ENCODE measurements at places on chromosomes 5 and 9.

- no peak for DNase-seq
Measured at GRCh38 chr5:96248131-96248530, 184.9 kb downstream of the PCSK1 start.

DNA sequence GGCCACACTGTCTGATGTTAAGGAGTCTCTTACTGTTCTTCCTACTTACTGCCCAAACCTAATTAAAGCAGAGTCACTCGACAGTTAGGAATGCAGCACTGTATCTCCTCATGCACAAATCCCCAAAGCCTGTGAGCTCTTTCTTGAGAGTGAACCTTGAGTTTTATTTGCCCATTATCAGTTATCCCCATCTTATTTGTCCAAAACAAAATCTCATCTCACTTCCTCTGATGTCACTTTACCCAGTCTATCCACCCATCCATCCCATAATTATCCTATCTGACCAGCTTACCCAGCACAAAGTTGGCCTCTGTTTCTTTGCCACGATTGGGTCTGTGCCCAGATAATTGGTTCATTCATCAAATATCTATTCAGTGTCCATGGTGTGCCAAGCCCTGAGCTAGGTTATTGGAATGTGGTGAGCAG lies 250.8 kb downstream of the SLIT3 start:
- no peak for DNase-seq

DNA sequence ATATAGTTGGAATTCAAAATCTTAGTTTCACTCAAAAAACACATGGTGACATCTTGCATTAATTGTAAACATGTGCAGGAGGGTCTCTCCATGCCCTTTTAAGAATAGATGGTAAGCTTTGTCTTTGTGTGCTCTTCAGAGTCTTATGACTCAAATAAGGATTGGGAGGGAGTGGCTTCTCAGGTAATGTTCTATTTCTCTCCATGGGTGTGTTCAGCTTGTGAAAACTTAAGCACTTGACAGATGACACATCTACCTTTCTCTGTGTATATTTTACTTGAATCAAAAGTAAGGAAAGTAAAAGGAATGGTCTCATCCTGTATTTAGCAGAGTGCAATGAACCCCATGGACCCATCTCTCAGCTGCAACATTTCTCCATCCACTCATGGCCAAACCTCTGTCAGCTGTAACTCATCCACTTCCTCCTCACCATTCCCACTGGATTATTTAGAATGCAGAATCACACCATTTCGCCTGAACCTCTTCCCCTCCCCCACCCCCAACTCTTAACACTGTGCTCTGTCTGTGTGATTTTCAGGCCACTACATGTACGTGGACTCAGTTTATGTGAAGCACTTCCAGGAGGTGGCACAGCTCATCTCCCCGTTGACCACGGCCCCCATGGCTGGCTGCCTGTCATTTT lies 82.1 kb downstream of the MAMDC2 start:
- DNase-seq: no peak

GRCh38 chr5:17255471-17256021 lies 38.1 kb downstream of the BASP1 start:
- DNase-seq: peak; percentile 77

- no peak for DNase-seq
Measured at GRCh38 chr5:91135475-91136248, 247.5 kb downstream of the ARRDC3 start.

DNA sequence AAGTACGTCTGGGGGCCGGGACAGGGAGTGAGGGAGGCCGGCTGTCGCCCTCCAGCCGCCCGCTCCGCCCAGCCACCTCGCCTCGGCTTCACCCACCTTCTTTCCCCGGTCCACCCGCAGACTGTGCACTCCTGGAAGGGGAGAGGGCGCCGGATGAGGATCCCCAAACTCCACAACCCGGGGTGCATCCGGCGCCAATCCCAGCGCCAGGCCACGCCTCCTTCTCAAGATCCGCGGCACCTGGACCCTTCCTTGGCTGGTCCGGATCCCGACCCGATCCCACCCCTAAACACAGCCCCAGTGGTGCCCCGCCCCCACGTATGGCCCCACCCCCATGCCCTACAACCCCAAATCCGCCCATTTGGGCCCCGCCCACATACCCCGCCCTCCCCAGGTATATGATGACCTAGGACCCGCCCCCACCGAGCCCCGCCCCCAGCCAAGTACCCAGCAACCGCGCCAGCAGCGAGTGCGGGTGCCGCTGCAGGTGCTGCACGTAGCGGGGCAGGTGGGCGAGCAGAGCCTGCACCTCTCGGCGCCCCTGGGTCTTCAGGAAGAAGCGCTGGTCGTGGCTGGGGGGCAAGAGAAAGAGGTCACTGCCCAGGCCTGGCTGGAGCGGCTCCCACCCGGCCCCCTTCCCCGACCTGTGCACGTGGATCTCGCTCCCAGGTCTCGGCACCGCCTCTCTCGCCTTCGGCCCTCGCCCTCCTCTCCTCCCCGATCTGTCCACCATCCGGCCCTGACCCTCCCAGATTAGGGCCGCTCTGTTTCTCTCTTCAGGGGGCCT lies 3.2 kb downstream of the PIP5KL1 start:
- peak; percentile 76 for DNase-seq

- no peak for DNase-seq
Measured at GRCh38 chr5:158284242-158284641, 425.3 kb upstream of the CLINT1 start.

DNA sequence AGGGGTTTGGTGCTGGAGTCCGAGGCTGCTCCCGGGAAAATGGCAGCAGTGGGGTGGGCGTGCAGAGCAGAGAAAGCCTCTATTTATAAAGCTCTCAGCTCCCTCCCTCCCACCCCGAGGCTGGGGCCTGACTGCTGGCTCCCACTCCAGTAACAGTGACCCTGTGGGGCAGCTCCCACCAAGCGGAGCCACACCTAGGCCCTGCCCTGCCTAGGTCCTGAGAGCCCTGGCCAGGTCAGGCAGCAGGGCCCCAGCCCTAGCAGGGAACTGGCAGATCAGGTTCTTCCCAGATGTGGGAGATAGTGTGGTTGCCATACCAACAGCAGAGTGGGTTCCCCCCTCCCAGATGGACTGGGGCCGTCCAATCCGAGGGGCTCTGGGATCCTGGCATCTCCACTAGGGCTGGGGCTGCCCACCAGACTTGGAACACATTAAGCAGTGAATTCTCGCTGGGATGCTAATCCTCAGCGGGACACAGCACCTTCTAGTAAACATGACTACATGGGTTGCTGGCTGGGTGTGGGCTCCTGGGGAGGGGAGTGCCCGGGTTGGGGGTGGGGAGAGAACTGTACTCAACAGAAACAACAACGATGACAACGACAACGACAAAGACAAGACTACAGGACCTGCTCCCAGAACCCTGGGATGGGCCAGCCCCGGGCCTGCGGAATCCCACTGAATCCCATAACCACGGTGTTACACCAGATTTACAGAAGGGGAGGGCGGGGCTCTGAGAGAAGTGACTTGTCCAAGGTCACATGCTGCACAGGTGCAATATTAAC lies 1.5 kb downstream of the SH3GLB2 start:
- DNase-seq: peak; percentile 30

- no peak for DNase-seq
Measured at GRCh38 chr5:42520203-42520602, 97.0 kb downstream of the GHR start.

DNA sequence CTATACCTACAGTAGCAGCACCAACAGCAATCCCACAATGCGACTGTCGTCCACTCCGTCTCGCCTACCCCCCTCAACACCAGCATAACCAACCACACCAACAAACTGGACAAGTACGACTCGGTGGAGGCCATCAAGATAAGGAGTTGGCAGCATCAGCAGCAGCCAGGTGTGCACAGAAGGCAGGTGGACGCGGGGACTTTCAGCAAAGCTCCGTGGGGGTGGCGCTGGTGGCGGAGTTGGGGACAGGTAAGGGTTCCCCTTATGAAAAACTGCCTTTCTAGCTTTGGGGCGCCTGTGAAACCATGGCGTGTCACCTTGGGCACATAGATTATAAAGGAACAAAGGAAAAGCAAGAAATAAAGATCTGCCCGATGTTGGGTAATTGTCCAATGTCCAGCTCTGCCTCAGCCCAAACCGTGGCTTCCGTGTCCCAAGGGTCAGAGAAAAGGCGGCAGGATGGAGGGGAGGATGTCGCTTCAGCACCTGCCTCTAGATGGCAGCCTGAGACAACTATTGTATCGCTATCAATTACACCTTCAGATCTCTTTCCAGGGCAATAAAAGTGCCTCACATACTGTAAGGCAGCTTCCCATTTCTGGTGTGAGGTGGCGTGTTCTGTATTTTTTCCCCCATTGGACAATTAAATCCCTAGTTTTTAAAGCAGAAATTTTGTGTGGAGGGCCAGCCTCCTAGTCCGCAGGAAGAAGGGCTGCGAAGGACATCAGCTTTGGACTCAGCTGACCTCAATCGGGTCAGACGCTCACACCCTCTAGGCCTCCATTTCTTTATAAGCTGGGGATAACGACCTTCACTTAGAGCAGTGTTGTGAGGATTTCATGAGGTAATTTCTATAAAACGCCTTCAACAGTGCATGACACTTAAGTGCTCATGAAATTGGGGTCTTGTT lies 58.8 kb downstream of the MTRR start:
- peak; percentile 58 for DNase-seq

DNA sequence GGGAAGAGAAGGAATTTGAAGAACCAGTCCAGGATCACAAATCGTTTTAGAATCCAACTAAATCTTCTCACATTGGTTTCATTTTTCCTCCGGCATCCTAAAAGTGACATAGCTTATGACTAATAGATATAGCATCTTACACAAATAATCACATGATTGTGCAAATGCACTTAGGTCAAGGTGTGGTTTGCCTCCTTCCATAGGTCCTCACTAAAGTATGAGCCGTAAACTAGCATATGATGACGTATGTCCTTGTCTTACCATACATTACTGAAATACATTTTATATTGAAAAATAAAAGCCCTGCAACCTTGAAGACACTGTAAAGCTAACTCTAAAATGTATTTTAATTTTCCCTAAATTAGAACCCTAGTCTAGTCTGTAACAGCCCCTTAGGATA lies 362.7 kb upstream of the ADAMTS16 start:
- no peak for DNase-seq

GRCh38 chr9:14881006-14881405 lies 29.2 kb downstream of the FREM1 start:
- DNase-seq: no peak

GRCh38 chr5:1415626-1416360 lies 29.4 kb downstream of the SLC6A3 start:
- no peak for DNase-seq

DNA sequence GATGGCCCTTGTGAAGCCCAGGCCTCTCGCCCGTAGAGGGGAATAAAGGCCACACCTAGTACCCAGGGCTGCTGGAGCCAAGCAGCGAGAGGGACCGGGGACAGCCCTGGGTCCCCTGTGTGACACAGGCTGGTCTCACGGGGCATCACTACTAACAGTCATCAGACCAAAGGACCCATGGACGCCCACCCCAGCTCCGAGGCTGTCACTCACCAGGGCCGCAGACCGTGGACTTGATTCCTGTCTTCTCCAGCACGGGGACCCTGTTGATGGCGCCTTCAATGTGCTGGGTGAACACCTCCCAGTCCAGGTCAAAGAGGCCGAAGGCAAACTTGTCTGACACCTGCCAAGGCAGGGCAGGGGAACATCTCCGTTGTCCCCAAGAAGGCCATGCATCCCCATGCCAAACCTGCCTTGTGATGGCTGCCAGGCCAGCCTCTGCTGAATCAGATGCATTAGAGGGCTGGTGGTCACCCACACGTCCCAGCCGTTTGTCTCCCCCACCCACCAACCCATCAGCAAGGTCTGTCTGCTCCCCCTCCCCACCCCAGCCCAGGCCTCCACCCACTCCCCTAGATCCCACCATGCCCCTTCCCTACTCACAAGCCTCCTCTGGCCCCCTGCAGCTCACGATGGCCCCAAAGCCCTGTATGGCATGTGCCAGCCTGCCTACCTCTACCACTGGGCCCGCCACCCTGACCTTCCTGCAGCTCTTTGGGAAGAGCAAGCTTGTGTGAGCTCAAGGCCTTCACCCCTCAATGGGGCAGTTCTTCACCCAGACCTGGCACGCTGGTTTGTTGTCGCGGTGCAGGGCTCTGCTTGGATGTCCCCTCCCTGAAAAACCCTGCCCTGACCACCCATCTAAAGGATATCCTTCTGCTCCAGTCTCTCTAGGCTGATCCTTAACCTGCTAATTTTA lies 20.8 kb downstream of the SARDH start:
- no peak for DNase-seq

DNA sequence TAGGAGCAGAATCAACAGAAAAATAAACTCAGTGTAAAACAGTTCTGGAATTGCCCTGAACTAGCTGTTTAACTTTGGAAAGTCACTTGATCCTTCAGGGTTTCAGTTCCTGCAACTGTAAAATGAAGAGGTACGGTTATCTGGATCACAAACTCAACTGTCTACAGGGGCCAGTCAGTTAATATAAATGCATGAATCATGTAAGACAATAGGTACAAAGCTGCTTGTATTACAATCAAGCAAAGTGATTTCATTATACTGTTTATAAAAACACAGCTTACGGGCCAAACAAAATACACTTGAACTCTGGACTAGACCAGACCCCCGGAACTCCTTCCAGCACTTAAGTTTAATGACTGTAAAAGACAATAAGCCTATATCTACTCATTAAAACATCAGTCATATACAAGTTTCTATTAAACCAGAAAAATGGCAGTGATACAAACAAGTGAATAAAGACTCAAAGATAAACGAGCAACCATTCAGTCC lies 73.0 kb downstream of the MRPS27 start:
- DNase-seq: no peak

GRCh38 chr9:85521371-85522197 lies 220.2 kb downstream of the AGTPBP1 start:
- DNase-seq: no peak

GRCh38 chr5:139658928-139659667 lies 10.9 kb downstream of the CXXC5 start:
- peak; percentile 31 for DNase-seq

DNA sequence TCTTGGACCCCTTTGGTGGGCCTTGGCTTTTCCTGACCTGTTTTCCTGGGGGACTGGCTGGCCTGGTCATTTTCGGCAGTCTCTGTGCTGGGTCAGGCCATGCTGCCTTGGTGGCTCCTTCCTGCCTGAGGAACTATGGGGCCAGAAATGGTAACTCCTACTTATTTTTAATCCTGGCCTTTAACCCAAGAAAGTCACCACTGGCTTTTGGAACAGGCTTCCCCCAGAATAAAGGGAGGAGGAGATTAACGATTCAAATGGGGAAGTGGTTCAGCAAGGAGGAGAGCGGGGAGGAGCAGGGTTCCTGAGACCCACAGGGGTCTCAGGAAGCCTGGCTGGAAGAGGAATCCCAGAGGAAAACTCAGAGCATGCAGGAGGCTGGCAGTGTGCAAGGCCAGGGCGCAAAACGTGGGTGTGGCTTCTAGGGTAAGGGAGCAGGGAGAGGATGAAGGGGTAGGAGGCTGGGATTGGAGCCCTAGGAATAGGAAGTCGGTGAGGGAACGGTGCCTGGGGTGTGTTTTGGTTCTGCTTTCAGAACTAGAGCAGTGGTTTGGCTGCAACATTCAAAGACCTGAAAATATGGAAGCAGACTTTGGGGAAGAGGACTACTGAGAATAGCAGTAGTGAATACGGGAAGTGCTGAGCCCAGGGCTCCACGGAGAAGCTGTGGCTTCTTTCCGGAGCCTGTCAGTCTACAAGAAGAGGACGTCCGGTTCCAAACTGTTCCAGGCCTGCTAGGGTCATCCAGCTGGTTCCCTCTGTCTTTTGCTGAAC lies 271.1 kb upstream of the KLF4 start:
- no peak for DNase-seq

GRCh38 chr5:137179203-137179602 lies 319.9 kb downstream of the SPOCK1 start:
- no peak for DNase-seq

GRCh38 chr5:7808998-7809397 lies 41.9 kb downstream of the CFAP90 start:
- DNase-seq: no peak
